ENCODE measurements at places on chromosomes 7 and 10. TPM values are rescaled to one million over a fixed set of nuclear protein-coding genes. Genes with fewer than 3 reads are reported as not detected.

DNA sequence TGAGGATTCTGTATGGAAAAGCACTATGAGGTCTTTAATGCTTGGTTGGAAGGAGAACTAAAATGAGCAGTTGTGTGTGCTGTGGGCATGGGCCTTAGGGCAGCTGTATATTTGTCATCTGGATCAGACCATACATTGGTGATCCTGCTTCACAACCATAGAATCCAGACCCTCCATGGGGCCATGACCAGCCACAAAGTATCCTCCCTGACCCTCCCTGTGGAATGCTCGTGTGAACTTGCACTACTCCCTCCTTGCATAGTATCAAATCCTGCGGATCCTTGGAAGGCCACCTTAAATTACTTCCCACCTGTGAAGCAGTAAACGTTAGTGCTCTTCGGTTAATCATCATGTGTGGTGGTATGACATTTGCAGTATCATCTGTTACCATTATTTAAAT lies 67.1 kb downstream of the BMPR1A start:
- no peak for DNase-seq

DNA sequence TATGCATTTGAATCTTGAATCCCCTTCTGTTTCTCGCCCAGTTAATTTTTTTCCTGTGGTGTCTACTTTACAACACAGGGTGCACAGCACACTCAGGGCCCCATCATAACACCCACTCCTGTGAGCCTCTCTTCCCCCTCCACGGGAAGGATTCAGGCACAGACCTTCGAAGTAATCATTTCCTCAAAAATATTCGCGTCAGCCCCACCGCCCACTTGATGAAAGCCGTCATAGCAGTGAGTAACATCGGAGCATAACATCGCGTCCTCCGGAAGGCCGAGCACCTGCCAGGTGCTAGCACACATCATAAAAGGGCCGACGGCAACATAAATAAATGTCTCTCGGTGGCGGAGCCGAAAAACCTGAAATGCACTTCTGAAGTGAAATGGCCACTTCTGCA lies 201.7 kb upstream of the ADARB2 start:
- peak; percentile 55 for DNase-seq

DNA sequence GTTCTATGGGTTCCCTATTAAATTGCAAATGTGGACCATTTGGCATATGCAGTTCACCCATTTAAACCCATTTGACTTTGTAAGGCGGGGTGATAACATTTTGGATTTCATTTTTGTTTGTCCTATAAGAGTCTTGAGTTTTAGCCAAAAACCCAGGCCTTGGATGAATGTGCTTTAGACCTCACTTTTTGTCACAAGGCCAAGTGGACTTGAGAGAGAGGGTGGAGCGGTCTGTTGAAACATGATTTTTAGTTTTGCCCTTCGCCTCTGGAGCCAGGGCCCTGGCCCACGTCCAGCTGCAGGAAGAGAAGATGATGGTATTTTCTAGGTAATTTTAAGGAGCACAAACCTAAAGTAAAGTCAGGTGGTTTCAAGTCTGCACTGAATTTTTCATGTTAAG lies 260.1 kb downstream of the SLC25A13 start:
- no peak for DNase-seq

- DNase-seq: no peak
Observed at GRCh38 chr10:4170181-4170580, 385.2 kb upstream of the KLF6 start.

DNA sequence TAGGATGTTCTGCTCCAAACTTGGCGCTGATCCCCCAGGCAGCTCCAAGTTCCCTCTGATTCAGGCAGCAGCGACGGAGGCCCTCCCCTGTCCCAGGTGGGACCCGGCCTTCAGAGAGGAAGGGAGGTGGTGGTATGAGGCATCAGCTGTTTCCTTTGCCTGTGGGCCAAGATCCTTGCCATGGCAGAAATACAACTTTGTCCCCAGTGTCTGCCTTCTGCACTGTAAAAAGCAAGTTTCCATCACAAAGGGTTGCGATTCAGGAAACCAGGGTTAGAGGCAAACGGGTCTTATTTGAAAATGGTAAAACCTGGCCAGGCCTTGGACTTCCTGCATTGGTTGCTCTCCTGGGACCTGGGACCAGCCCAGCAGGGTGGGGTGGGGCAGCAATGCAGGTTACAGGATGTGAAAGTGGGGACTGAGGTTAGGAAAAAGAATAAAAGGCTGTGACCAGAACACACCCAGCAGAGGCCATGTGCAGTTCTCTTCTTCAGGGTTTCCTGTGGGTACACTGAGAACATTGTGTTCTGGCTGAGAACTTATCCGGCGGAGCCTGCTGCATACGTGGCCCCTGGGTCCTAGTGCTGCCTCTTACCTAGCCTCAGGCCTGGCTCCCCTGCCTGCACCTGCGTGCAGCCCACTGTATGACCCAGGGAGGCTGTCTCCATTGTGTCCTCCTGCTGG lies 25.1 kb upstream of the DDIT4 start:
- DNase-seq: peak; percentile 87

- no peak for DNase-seq
Observed at GRCh38 chr7:72265071-72265904, 146.8 kb downstream of the CALN1 start.

GRCh38 chr10:17154116-17154515 lies 24.5 kb upstream of the CUBN start:
- no peak for DNase-seq

DNA sequence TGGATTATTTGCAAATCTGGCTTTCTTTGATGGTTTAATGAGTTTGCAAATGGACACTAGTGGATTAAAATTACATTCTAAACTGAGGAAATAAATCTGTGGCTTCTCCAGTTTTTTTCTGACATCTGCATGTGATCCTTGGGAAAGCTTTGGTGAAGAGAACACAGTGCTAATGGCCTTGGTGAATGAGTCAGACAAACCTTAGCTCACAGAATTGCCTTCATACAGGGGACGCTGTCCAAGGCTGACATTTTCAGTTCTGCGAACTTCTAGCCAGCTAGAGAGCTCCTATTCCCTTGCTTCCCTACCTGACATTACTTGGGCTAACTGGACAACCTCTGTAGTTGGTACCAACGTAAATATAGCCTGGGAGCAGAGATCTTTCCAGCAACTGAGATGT lies 21.2 kb downstream of the BMPER start:
- DNase-seq: no peak

- DNase-seq: no peak
Observed at GRCh38 chr10:18021725-18022480, 70.2 kb downstream of the SLC39A12 start.

- DNase-seq: no peak
Observed at GRCh38 chr10:132420469-132420980, 23.5 kb downstream of the PWWP2B start.

- DNase-seq: no peak
Observed at GRCh38 chr10:22686347-22686746, 28.0 kb downstream of the PIP4K2A start.

GRCh38 chr10:124627866-124628675 lies 116.1 kb downstream of the FAM53B start:
- no peak for DNase-seq

DNA sequence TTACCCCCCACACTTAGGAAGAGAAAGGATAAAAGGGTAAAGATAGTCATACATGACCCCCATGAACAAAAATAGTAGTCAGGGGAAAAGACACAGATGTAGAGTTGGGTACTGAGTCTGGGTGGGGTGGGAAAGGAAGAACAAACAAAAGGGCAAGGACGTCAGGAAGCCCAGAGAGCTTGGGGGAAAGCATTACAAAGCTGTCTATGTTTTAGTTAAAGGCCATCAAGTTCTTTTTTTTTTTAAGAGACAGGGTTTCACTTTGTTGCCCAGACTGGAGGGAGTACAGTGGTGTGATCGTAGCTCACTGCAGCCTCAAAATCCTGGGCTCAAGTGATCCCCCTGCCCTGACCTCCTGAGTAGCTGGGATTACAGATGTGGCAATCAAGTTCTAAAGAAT lies 98.4 kb upstream of the PDLIM1 start:
- no peak for DNase-seq

DNA sequence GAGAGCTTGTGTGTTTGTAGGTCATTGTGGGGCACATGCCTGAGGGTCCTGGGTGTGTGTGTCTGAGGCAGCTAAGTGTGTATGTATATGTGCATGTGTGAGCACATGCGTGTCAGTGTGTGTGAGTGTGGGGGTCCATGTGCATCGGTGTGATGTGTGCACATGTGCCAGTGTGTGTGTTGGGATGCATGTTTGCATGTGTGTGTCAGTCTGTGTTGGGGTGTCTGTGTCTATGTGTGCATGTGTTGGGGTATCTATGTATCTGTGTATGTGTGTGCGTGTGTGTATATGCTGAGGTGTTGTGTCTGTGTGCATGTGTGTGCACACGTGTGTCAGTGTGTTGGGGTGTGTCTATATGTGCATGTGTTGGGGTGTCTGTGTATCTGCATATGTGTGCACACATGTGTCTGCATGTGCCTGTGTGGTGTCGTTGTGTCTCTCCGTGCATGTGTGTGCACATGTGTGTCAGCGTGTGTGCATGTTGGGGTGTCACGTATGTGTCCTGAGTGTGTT lies 33.3 kb downstream of the PWWP2B start:
- DNase-seq: no peak

- no peak for DNase-seq
Observed at GRCh38 chr7:74068378-74069085, 15.1 kb upstream of the LIMK1 start.

Gene ABCF2
- 34.3 TPM for total RNA-seq

Gene OPALIN
- not detected for total RNA-seq

Gene OR2A7
- 3.5 TPM for total RNA-seq

Gene GLI3
- total RNA-seq: not detected

Gene GIMAP1
- 19.6 TPM for total RNA-seq

Gene OR6V1
- not detected for total RNA-seq

Gene EPHB6
- 28.6 TPM for total RNA-seq
